Stimulated activated CD8-positive, alpha-beta memory T cell treated with anti-CD3 and anti-CD28 coated beads, Interleukin-7, amount 100 ng/mL, for 24 hours (primary cell): ENCODE measurements at places on chromosomes 1 and 21.
A peak's percentile ranks its signal among the peaks of the same experiment; 100 is the strongest.

GRCh38 chr1:202788800-202789199, 19.4 kb downstream of the KDM5B start:
- DNase-seq, result no peak

DNA sequence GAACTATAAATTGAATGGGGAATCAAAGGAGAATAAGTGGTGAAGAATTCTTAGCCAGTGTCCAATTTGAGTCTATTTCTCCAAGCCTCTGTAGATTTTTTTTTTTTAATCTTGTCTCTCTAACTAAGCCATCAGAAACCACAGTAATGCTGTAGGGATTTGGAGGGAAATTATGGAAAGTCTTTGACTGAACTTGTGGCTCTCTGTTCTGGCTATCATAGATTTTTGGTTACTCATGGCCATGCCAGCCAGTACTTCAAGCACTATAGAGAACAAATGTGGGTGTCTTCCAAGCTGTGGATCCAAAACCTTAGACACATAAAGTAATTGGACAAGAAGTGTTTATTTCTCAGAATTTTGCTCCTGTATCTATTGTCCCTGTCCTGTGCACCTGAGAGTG, 147.9 kb downstream of the LRRC40 start:
- DNase-seq, result no peak

DNA sequence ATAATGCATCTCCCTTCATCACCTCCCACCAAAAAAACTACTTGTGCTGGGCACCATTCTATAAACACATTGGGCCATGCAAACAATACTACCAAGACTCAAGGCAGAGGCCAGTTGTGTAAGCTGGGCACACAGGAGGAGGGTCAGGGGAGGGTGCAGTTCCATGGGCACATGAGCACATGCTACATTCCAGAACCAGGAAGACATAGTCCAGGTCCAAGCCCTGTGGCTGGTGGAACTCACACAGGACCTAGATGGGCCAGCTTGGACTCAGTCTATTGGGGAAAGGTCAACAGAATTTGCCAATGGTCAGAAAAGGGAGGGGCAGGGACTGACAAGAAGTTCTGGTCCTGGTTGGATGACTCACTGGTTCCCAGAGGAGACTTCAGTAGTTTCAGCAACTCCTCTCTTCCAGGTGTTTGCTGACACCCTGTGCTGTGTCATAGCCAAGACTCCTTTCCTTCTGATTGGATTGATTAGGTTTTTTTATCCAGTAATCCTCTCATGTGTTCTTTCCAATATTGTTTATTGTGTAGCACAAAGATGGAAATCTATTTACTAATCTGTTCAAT, 249.7 kb downstream of the C1orf94 start:
- no peak for DNase-seq

- no peak for DNase-seq
These were observed 2.8 kb downstream of the SKI start for GRCh38 chr1:2230781-2231531.

GRCh38 chr1:40162753-40163441, 1.7 kb downstream of the RLF start:
- no peak for DNase-seq

- no peak for DNase-seq
These were observed 84.6 kb downstream of the NEGR1 start for GRCh38 chr1:72197786-72198185.

GRCh38 chr1:5571438-5571837, 420.8 kb downstream of the NPHP4 start:
- no peak for DNase-seq

GRCh38 chr1:165342587-165342986, 13.9 kb downstream of the LMX1A start:
- no peak for DNase-seq

DNA sequence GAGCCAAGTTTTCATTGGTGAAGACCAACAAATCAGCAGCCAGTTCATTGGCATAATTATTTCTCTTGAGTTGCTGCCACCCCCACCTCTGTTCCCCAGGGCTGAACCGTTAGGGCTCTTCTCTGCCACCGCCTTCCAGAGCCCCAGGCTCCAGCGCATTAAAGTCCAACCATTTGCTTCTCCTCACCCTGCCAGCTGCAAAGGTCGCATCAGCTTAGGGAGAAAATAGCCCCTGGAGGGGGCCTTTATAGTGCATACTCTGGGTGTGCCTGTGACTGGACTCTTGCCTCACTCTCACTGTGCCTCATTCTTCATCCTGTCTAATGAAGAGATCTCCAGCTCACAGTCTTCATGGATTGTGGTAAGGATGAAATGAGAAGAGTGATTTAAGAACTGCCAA, 50.4 kb downstream of the KDM1A start:
- no peak for DNase-seq

- DNase-seq, result no peak
These were observed 12.0 kb upstream of the PCBP3 start for GRCh38 chr21:45631540-45631939.

GRCh38 chr1:46246548-46247435, 771 bp upstream of the RAD54L start:
- peak; percentile 47 for DNase-seq

- no peak for DNase-seq
These were observed 6.7 kb downstream of the WNT2B start for GRCh38 chr1:112515311-112516009.

DNA sequence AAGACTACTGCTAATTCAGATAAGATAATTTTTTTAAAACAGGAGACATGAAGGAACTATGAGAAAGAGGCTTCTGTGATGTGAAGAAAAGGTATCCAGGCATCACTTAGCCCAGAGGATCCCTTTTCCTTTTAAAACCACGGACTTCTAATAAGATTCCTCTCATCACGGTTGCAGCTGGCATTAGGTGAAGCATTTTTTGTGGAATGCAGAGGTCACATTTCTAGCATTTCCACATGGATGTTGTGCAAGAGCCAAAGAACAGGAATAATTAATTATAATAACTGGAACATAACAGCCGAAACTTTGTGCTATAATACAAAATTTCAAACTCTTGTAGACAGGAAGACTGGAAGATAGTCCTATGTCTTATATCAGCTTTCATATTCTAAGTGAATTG, 27.6 kb downstream of the CYP2J2 start:
- DNase-seq, result no peak

GRCh38 chr1:6832531-6833188, 47.4 kb downstream of the CAMTA1 start:
- DNase-seq, result no peak

GRCh38 chr1:205450448-205450847, 5.4 kb downstream of the BLACAT1 start:
- DNase-seq, result no peak

- no peak for DNase-seq
These were observed 1598.9 kb downstream of the PLA2G4A start for GRCh38 chr1:188427642-188428041.

DNA sequence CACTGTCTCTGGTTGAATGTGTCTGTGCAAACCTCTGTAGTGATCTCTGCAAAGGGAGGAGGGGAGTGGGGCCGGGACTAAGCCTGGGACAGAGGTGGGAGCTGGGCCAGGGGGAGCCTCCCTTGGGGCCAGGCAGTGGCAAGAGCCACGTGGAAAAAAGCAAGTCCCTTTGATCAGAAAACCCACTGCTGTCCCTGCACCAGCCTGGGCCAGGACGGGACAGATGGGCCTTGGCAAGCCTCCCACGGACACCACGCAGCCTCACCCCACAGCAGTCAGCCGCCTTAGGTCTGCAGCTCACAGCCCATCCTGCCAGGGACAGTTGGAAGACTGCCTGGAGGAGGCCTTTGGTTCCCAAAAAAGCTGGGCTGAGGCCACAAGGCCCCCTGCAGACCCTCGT, 11.7 kb upstream of the TRAPPC10 start:
- no peak for DNase-seq

DNA sequence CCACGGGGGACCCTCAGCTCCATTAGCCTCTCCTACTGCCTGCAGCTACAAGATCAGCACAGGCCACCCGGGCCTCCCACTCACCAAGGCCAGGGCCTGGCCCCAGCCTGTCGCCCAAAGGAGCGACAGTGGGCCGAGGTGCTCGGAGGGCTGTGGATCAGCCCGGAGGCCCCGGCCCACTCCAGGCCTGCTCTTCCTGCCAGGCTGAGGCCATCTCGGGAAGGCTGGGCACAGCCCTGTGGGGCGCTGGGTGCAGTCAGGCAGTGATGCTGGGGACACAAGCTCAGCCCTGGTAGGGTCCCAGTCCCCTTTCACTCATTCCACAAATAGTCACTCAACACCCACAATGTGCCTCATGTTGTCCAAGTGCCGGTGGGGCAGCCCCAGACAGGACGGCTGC, 58.8 kb downstream of the CASZ1 start:
- no peak for DNase-seq

DNA sequence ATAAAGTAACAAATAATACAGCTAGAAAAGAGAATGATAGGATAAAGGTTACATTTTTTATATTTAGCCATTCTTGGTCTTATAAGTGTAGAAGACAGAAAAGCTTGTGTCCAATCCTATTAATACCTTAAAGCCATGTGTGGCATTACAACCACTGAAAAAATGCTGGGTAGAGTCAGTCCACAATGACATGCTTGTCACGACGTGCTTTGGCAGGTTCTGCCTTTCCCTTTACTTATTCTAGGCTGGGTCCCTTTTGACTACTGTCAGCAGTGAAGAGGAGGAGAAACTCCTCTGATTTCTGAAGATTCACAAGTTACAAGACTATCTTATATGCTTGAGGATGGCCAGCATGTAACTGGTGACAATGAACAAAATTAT, 14.6 kb upstream of the AIM2 start:
- DNase-seq, result no peak

DNA sequence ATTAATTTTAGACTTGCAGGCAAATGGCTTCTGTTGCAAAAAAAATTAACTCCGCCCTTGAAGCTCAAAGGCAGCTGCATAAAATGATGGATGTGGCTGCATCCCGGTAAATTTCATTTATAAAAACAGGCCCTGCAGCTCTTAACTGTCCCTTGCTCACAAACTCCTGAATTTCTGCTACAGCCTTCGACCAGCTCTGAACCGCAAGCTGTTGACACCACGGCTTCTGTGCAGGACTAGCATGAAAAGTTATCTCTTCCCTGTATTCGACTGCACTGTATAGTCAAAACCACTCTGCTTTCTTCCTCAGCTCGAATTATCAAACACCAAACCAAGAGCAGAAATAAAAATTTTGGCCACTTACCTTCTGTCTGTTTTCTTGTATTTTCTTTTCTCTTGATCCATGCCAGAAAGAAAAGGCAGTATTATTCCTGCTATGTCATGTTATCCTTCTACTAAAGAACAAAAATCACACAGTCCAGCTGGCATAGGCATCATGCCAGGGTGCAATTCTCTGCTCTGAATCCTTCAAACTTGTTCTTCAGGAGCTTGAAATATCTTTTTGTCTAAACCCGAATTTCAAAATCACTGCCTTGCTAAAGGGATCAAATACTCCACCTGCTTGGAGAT, 195.5 kb upstream of the NCAM2 start:
- DNase-seq, result no peak

DNA sequence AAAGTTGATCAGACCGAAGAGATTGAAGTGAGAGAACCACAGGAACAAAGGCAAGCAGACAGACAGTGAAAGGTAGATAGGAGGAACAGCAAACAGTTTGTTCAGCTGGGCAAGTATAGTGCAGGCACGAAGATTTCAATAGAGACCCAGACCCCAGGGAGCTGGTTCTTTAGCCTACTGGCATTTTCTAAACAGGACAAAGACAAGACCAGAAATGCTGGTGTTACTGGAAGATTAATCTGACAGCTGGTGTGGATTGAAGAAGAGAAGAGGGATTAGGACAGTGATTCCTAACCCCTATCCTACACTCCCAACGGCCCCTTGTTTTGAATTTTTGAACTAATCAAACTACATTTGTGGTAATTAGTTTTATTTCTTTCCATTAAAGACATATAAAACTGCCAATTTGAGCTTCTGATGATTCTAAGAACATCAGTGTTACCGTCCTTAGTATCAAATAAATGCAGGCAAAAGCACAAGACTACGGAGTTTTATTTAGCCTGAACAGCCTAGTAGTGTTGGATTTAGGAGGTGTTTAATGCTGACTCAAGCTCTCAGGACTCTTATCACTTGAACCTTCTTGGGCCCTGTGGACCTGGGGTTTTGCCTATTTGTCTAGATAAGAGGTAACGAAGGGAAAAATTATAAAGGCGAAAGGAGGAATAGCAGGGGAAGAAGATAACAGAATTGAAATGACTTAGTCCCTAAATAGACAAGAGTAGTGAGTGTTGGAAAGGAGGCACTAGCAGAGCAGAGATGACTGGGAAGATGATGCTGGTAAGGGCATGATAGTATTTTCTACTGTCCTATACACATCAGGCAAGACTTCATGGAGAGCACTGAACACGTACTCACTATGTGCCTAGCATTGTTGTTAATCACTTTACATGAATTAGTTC, 2.0 kb downstream of the NPL start:
- no peak for DNase-seq

DNA sequence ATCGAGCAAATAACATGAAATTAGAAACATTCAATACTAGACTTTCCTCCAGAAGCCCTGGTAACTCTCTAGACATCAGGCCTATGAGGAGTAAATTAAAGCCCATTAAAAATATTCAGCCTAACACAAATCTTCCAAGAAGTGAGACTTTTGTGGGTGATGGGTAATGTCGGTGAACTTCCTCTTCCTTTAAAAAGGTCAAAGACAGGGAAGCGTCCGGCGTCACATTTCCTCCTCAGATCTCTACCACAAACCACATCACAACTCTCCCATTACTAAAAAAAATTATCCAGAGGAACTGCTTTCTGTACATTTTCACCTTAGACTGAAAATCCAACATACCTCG, 1.4 kb downstream of the EIF4G3 start:
- DNase-seq, result no peak

DNA sequence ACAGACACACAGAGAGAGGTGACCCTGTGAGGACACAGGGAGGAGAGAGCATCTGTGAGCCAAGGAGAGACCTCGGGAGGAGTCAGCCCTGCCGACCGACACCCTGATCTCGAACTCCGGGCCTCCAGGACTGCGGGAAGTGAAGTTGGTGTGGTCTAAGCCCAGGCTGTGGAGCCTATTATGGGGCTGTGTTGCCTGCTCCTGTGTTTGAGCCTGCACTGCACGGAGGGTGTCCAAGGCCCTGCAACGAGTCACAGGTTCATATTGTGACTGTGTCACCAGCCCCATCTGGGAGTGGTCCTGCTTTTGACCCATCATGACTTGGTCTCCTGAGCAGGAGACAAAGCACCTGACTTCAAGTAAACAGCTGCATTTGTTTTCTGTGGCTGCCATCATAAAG, 186.0 kb upstream of the AJAP1 start:
- DNase-seq, result no peak

- DNase-seq, result no peak
These were observed 45.4 kb downstream of the PLEKHA6 start for GRCh38 chr1:204314171-204314892.

- DNase-seq, result no peak
These were observed 8.1 kb downstream of the LRRC53 start for GRCh38 chr1:74504125-74504932.

- DNase-seq, result no peak
These were observed 40.5 kb downstream of the MAP3K7CL start for GRCh38 chr21:29170944-29171343.
